ENCODE measurements at places on chromosomes 16 and 17.
A peak's percentile ranks its signal among the peaks of the same experiment; 100 is the strongest.

GRCh38 chr16:77789085-77790008 lies 983 bp downstream of the VAT1L start:
- DNase-seq = no peak

DNA sequence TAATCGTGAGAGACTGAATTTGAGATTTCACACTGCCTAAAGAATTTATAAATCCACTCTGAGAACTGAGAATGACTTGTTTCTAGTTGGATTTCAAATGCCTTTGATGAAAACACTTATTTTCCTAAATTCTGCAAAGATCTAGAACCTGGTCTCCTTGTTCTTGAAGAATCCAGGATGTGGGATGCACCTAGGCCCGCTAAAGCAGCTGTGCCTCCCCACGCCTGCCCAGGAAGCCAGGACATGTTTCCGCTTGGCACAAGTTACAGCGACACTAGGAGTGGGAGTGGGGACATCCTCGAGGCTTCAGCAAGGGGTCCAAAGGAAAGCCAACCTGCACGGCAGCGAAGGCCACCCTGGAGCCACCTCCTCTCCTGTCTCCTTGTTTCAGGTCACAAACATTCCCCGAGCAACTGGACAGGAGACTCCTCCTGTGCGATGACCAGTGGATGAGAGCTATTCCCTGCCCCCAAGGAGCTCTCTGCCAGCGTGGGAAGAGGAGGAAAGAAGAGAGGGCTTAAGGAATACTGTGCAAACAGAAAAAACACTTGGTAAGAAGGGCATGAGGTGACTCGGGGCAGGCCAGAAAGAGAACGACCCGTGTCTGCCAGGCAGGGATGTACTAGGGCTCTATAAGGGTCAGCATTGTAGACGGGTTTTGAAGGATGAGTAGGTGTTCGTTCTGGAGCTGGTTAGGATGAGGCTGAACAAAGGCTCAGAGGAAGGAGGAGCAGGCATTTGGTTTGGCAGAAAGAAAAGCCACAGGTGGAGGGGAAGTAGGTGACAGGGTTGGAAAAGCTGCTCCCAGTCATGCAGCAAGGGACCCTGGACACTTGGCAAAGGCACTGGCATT lies 11.1 kb downstream of the VAC14 start:
- no peak for DNase-seq

DNA sequence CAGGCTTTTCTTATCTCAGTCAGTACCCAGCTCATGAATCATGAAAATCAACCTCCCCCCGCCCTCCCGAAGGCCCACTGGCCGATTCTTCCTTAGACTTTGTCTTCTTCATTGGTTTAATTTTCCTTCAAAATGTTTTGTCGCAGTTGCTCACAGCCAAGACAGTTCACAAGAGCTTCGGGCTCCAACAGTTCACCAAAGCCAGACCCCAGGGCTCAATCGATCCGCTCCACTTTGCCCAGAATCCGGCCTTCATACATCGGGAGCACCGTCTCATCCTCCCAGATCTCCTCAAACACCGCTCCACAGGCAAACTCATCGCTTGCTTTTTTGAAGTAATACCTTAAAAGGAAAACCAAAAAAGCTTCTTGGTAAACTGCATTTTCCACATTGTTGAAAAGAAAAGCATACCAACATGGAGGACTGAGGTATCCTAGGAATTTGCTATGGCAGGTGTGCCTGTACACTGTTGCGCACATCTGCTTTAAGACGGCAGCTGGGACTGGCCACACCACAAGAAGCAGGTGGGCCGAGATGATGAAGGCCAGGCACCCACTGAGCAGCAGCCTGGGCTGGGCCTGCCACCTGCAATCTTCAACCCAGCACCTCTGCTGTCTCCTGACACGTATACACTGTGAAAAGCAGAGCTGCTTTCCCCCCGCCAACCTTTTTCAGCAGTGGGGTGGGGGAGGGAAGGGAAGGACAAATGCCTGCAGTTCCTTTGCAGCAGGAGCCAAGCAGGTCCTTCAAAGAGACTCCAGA lies 31.5 kb downstream of the AXIN2 start:
- DNase-seq = no peak

GRCh38 chr17:78923660-78924453 lies 1.3 kb downstream of the TIMP2 start:
- peak; percentile 32 for DNase-seq

GRCh38 chr17:3963237-3964201 lies 718 bp downstream of the ATP2A3 start:
- peak; percentile 57 for DNase-seq

- DNase-seq = no peak
Observed at GRCh38 chr17:72587156-72587555, 466.3 kb downstream of the SOX9 start.

DNA sequence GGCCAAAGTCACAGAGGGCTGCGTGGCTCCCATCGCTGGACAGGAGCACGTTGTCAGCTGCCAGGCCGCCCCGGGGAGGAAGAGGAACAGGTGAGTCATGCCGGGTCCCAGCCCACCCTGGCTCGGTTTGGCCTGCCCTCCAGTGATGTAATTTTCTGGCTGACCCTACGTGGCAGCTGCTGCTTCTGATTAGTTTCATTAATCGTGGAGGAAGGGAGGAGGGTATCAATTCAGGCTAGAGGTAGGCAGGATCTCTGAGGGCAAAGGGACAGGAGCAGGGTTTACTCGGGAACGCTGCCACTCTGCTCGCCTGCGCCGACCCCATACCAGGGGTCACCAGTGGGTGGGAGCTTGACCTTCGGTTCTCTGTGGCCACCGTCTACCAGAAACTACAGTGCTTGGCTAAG lies 11.7 kb upstream of the SPATA32 start:
- DNase-seq = no peak

DNA sequence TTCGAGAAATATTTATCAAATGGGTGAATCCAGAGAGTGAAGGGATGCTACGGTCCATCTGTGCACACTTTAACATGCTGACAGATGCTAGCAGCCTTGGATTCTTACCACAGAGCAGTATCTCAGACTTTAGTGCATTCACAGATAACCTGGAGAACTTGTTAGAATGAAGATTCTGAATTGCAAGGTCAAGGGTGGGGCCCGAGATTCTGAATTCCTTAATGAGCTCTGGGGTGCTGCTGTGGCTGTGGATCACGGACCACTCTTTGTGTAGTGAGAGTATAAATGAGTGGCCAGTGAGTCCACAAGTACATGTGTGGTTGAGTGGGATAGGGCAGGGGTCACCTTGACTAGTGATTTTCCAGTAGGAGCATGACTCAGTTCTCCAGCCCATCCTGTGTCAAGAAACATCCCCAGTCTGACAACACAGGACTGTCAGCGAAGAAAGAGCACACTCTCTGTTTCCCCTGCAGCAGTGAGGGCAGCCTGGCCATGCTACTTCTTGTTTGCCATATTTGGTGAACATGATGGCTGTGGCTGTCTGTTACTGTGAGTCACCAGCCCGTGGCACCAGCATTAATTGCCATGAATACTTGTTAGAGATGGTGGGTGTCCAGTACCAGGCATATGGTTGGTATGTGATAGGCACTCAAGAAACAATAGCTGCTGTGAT lies 13.0 kb upstream of the SALL1 start:
- DNase-seq = no peak

DNA sequence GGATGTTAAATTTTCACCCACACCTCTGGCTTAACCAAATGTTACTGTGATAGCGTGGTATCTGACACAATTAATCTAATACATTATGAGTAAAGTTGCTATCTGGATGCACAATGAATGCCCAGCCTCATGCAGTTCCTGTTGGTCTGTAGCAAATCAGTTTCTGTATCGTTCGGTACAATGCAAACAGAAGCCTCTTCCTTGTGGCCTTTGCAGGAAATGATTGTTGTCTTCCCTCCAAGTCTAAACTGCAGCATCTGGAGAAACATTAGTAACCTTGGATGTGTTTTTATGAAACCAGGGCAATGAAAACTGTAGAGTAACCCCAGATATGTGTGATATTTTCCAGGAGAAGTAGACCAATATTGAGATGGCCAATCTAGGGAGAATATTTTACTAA lies 46.8 kb downstream of the CYB561 start:
- no peak for DNase-seq

- DNase-seq = no peak
Observed at GRCh38 chr17:31532081-31532480, 140.6 kb downstream of the RAB11FIP4 start.

DNA sequence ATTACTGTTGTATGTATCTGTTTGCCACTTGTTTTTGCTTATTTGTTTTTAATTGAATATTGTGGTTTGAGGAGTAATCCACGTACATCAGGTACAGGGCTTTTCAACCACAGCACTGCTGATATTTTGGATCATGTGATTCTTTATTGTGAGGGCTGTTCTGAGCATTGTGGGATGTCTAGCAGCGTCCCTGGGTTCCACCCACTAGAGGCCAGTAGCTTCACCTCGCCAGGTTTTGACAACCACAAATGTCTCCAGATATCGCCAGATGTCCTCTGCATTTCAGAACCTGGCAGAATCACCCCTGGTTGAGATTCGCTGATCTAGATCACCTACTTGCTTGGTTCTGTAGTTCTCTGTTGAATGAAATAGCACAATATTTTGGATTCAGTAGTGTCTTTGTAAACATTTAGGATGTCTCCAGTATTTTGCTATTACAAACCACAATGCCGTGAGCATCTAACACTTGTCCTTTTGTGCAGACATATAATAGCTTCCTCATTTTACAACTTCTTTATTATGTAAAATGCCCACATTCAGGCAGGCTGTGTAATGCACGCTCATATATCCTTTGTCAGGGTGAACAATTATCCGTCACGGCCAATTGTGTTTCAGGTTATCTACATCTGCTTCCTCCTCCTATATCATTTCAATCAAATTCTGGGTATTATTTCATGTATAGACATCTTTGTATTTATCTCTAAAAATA lies 380.3 kb downstream of the SNX29 start:
- no peak for DNase-seq

- no peak for DNase-seq
Observed at GRCh38 chr16:20846551-20846950, 40.2 kb downstream of the REXO5 start.

- DNase-seq = no peak
Observed at GRCh38 chr16:85731179-85731578, 19.7 kb downstream of the C16orf74 start.

DNA sequence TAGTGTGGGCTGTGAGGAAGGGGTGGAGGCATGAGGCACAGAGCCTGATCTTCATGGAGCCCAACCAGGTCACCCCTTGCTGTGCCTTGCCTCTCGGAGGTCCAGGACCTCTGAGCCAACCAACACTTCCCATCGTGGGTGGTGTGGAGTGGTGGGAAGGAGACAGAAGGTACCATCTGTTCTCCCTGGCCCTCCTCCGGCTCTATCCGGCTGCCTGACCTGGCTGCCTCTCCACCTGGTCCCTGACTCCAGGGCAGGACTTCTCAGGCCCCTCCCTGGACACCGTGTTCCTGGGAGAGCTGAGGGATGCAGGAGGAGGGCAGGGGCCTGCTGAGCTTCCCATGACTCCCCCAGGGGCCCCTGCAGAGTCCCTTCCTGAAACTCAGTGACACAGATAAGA lies 3.9 kb downstream of the PDK2 start:
- DNase-seq = no peak

GRCh38 chr16:17578981-17579874 lies 108.5 kb upstream of the XYLT1 start:
- DNase-seq = peak; percentile 45

DNA sequence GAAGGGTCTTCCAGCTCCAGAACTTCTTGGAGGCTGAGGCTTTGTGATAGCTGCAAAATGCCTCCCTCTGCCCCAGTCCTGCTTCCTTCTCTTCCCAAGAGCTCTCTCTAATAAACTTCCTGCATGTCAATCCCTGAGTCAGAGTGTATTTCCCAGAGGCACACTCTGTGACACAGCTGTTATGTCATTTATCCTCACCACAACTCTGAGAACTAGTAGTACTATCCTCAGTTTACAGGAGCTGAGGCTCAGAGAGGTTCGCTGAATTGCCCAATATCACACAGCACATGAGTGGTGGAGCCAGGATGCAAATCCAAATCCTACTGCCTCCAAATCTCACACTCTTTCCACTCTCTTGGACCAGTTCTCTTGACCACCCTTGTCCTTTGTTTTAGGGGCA lies 20.0 kb downstream of the UNC45B start:
- no peak for DNase-seq

DNA sequence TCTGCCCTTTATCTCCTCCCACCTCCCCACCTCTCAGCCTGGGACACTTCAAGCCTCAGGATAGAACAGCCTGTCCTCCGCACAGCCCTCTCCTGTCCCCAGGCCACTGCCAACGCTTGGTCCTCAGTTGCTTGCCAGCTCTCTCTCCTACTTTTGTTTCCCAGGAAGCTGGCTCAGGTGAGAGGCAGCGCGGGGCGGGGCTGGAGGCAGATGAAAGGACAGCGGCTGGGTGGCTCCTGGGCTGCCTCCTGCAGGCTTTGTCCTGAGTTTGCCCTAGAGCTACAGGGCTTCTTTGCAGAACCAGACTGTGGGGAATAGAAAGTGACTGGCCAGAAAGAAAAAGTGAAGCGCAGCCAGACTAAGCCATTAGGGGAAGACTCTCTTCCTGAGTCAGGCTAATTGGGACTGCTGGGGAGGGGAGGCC lies 48.2 kb upstream of the CDC42EP4 start:
- DNase-seq = no peak

- no peak for DNase-seq
Observed at GRCh38 chr16:81397879-81398520, 46.6 kb upstream of the CMIP start.

GRCh38 chr17:59165933-59166342 lies 10.4 kb downstream of the PRR11 start:
- peak; percentile 31 for DNase-seq

DNA sequence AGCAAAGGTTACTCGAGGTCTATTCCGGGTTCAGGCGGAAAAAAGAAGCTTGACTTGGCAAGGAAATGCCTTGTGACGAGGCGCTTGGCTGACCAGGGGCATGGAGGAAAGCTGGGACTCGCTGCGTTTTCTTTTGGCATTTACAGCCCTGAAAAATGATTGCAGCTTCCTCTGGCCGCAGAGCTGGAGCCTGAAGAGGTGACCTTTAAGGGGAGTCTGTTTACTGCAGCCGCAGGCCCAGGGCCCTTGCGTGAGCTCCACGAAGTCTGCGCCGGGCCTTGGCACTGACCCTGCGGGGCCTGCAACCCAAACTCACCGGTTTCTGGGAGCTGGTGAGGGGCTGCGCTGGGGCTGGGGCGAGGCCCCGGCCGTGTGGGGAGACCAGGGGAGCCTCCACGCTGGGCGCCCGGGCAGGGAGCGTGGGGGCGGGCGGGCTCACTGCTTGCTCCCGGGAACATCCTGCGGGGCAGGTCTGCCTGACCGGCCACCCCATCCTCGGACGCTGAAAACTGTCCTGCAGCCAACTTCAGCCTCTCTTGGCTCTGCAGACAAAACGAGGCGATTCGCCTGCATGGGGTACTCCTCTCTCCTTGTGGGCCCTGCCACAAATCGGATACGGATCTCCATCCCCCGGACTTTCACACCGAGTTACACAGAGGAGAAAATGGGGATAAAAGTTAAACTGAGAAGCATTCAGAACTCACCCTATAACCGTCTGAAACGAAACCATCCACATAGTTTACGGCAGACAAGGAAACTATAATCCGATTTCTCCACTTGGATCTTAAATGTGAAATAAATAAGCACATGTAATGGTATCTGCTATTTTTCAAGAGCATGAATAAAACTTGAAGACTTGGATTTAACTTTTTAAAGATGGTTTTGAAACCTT lies 206.3 kb upstream of the FOXF1 start:
- no peak for DNase-seq
